ENCODE measurements at places on chromosomes 3 and 15.

- DNase-seq, result no peak
These were observed 303.8 kb upstream of the CDIN1 start for GRCh38 chr15:36275656-36276055.

DNA sequence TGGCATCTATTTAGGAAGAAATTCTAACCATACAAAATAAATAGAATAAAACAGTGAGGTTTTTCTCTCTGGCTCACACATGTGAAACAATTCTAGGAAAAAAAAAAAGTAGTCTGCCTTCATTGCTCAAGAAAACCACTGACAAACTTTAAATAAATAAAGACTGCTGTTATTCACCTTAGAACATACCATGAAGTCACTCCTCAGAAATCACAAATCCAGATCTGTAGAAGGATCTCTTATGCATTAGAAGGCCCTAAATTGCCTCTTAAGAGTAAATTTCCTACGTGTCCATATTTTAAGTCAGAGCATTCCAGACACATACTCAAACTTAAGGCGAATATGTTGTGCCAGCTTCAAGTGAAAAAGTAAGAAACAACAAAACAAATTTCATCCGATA is 217.3 kb downstream of the ZIC4 start:
- no peak for DNase-seq

DNA sequence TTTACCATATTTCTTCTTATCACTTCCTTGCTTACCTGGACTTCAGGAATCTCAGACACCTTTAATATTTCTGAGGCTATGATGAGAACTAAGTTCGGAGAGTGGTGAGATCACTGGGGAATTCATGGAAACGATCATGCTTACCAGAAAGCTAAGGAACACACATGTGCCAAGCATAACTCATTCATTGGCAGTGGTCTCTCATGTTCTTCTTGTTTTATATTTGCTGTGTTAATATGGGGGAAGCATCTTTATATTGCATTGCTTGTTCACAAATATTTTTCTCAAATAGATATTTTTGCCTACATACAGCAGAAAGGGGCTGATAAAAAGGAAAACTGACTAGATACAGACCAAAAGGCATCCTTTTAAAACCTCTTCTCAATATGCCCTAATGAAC is 55.8 kb downstream of the COL6A6 start:
- DNase-seq, result no peak

- DNase-seq, result no peak
These were observed 1.1 kb upstream of the MPI start for GRCh38 chr15:74888716-74889115.

DNA sequence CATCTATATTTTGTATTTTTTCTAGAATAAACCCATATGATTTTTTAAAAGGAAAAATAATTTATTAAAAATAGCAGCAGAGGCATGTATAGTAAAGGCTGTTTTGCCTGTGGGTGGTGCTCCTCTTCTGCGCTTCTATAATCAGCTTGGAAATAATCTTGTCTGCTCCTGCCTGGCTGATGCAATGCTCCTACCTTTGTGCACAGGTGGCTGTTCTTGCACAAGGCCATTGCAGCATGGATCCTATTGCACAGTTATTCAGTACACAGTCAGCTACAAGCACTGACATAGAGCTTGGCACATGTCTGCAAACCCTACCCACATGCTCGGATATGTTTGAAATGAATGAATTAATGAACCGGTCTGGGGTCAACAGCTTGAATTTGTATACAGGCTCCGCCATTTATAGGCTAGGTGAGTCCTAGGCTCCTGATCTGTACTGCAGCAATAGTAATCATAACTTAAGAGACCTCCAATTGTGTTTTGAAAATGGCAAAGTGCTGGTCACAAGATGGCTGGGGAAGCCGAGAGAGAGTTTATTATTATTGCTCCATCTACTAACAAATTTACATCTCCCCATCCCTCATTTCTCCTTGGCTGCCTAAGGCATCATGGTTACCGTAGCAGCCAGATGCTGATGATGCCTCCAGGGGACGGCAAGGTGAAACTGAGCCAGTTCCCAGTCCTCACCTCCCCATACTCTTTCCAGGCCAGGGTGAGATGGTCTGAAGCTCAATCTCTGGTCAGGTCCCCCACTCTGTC is 532 bp upstream of the RTP1 start:
- no peak for DNase-seq

GRCh38 chr3:171772427-171773056 is 37.7 kb downstream of the PLD1 start:
- DNase-seq, result peak; percentile 39

- no peak for DNase-seq
These were observed 69.7 kb upstream of the UBE3A start for GRCh38 chr15:25508369-25509002.

DNA sequence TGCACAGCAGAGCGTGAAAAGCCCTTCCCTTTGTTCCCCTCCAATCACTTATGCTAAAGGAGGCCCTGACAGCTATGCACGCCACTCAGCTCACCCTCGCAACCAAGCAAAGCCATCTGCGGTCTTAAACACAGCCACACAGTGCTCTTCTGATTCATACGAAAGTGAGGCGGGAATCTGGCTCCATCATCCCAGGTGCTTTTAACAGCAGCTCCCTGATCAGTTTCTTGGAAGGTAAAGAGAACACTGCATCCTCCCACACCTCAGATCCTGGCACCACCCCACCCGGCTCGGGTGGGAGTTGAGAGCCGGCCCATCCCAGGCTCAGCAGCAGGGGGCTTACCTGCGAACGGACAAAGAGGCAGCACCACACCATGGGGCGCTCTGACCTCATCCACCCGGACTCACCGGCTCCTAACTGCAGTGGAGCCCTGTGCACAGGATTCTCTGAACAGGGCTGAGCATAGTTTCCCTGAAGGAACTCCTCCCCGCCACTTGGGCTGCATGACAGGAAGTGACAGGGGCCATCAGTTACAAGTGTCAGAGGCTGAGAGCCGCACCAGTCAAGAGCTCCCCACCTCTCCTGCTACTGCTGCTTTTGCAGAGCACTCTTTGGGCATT is 114.3 kb upstream of the ARHGEF3 start:
- DNase-seq, result no peak

GRCh38 chr3:95151590-95151989 is 1088.7 kb downstream of the NSUN3 start:
- DNase-seq, result no peak

GRCh38 chr3:178079966-178080365 is 456.3 kb upstream of the KCNMB2 start:
- no peak for DNase-seq

GRCh38 chr3:184320104-184320445 is 5.7 kb downstream of the EIF4G1 start:
- peak; percentile 97 for DNase-seq

- no peak for DNase-seq
These were observed 122.6 kb downstream of the FNDC3B start for GRCh38 chr3:172161959-172162358.

DNA sequence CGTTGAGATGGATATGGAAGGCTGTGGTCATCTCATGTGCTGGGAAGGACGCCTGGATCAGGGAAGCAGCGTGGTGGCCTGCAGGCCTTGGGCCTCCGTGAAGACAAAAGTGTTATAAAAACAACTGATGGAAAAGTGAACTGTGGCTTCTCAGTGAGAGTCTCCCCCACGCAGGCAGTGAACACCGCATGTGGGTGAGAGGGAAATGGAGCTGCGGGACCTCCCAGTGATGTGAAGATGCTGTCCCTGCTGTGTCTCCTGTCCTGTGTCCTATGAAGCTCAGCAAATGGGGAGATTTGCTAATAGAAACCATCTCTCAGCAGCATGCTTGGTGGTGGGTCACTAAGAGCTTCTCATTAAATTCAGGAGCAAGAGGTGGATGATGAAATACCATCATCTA is 25.1 kb downstream of the NSMCE3 start:
- no peak for DNase-seq

- DNase-seq, result no peak
These were observed 215.3 kb downstream of the CPNE4 start for GRCh38 chr3:131819381-131820055.

DNA sequence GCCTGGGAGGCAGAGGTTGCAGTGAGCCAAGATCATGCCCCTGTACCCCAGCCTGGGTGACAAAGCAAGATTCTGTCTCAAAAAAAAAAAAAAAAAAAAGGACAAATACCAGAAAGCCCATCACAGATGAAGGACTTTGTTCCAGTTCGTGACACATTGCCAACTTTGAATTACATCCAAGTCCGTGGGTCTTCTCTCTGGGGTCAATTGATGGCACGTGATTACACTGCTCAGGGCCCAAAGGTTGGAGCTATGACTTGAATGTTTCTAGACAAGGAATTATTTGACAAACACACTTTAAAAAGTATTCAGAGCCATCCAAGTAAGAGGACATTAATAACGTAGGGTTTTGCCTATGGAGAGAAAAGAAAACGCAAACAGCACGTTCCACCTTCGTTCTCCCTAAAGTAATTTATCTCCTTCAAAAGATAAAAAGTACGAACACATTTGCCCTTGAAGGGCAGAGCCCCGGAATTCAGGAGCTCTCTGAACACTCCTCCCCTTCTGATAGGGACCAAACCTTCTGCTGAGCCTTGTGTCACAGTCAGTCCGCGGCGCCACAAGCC is 31.3 kb upstream of the ST3GAL6 start:
- DNase-seq, result no peak

- DNase-seq, result no peak
These were observed 61.8 kb downstream of the NEO1 start for GRCh38 chr15:73114064-73114463.

- DNase-seq, result no peak
These were observed 10.1 kb downstream of the UBE2E1 start for GRCh38 chr3:23815879-23816278.

- no peak for DNase-seq
These were observed 18.9 kb downstream of the ADPGK start for GRCh38 chr15:72764656-72765055.

DNA sequence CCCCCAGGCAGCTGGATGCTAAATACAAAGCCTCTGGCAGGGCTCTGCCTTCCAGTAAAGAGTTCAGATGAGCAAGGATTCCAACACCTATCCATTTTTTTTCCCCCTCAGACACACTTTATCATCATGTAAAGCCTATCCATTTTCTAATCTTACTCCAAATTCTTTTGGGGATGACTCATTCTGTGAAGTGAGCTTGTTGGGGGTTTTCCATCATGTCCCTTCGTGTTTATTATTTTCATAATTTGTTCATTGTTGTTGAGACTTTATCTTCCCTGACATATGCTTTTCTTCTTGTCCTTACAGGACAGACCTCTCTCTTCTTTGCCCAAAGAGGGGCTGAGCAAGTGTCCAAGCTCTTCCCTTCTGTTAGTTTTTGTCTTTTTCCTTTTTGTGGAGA is 34.7 kb upstream of the SH3BP5 start:
- no peak for DNase-seq

- DNase-seq, result no peak
These were observed 43.5 kb upstream of the PTX3 start for GRCh38 chr3:157393113-157393512.

GRCh38 chr3:37087870-37088269 is 86.5 kb downstream of the LRRFIP2 start:
- DNase-seq, result no peak

GRCh38 chr15:80179935-80180334 is 27.1 kb downstream of the FAH start:
- DNase-seq, result no peak

- DNase-seq, result no peak
These were observed 258.9 kb downstream of the XXYLT1 start for GRCh38 chr3:195012100-195012499.

DNA sequence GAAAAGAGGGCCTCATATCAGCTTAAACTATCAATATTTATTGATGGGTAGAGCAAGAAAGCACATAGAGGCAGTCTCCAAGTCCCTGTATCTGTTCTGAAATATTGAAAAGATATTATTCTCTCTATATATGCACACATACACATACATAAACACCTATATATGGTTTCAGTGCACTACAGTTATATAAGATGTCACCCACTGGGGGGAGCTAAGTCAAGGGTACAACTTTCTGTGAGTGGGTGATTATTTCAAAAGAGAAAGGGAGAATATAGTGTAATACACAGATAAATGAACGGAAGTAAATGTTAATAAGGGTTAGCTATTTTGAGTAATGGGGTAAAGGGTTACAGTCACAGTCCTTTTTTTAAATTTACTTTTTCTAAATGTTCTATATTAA is 8.8 kb downstream of the SNTN start:
- DNase-seq, result no peak

DNA sequence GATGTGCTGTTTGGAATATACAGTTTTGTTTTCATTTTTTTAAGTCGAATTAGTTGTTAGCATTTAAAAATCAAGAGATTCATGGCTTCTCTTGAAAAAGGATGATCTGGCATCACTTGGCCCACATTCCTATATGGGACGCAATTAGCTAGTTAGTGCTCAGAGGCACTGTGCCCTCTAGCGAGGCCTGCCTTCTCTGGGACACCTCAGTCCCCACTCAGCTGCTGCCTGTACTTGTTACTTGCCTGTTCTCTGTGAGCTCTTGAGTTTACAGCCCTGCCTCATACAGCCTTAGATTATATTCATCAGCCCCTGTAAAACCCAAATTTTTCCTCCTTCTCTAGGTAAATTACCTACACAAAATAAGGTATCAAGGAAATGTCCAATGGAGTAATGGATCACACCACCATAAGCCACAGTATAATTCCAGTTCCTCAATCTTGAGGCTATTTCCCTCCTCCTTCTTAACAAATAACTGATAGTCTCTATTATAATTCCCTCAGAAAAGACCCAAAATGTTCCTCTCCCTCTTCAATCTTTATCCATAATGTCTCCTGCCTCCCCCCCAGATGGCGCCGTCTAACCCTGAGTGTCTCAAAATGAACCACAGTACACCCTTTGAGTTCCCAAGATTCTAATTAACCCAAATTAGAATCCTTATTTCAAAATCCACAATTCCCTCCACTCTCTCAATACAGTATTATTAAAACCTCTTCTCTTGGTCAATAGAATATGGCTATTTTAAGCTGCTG is 2.7 kb downstream of the ZMAT3 start:
- peak; percentile 34 for DNase-seq

DNA sequence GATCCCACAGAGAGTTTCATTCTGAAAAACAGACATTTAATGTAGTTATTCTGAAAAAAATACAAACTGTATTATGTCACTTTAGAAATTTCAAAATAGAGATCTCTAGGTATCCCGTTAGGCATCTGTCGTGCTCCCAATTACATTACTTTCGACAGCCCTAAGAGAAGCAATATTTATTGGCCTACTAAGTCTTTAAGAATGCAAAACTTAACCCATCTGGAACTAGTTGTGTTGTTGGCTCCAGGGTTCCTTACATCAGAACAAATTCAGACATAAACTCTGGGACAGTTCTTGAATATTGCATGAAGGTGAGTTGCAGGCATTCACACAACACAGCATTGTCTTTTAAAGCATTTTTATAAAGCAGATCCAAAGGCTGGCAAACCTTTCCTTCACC is 498.4 kb downstream of the FHIT start:
- DNase-seq, result no peak

DNA sequence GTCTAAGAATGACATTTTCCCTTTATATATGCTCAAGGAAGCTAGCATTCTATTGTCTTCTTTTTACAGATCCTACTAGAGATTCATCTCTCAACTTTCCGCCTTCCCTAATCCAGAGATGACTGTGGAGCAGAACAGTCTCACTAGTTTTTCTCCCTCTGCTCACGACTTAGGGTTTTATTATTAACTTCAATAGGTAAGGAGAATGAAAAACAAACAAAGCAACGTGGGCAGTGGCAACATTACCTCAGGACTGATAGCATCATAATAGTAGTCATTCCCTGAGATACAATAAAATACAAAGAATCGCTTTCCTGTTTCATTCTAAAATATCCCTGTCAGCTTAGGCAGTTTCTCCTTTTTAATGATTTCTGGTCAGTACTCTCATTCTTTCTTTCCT is 154.3 kb upstream of the PLAAT1 start:
- no peak for DNase-seq

- no peak for DNase-seq
These were observed 1.3 kb downstream of the HACD2 start for GRCh38 chr3:123583561-123583960.
